Tibial nerve (tissue), 4 donors: ENCODE measurements at places on chromosomes 4 and X. TPM values are rescaled to one million over a fixed set of nuclear protein-coding genes. Genes with fewer than 3 reads are reported as not detected.

The CXCR3 gene
- not detected for total RNA-seq

The NEIL3 gene
- not detected for total RNA-seq

The RTL3 gene
- total RNA-seq: not detected

The SSX3 gene
- total RNA-seq: not detected

The SLC10A6 gene
- 15.6 TPM for total RNA-seq

The EPHA5 gene
- 2.9 TPM for total RNA-seq

The ZNF185 gene
- 17.1 TPM for total RNA-seq

The TEX13B gene
- total RNA-seq: not detected

The MAGEA11 gene
- not detected for total RNA-seq

The DMD gene
- 345 TPM for total RNA-seq

DNA sequence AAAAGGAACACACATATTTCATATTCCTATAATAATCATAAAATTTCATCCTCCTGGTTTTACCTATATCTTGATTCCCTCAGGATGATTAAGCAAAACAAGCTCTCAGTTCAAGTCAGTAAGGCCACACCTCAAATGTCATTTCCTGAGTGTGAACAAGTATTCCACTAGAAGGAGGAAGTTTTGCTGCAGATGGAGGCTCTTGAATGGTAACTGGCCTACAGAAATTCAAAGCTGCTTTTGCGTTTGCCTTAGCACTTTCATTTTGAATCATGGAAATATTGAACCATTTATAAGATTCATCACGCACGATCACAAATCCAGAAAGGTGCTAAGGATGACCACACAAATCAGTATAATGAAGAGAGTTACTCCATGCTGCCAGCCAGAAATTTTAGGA lies 254.4 kb upstream of the CXXC4 start:
- no peak for DNase-seq

- no peak for DNase-seq
These were observed 81.3 kb upstream of the SMARCA5 start for GRCh38 chr4:143432258-143432591.

DNA sequence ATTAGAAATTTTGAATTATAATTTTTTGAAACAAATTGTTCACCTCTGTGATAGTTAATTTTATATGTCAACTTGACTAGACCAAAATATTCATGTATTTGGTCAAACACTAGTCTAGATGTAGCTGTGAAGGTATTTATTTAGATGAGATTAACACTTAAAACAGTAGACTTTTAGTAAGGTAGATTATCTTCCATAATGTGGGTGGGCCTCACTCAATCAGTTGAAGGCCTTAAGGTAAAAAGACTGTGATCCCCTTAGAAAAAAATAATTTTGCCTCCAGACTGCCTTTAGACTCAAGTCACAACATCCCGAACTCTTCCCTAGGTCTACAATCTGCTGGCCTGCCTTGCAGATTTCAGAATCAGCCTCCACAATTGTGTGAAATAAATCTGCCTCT lies 177.3 kb upstream of the PABPC5 start:
- DNase-seq: no peak

DNA sequence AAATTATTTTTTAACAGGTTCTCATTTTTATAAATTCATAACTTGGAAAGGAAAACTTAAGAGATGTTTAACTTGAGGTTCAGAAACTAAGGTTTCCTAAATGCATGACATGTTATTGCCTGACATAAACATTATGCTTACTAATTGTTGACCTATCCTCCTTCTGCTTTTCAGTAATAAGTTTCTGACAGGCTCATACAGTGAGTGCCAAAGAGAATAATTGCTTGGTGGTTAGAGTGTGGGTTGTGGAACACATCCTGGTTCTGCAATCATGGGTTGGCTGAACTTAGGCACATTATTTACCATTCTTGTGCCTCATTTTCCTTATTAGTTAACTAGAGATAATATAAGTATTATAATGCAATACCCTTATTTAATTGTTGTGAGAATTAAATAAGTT lies 56.5 kb downstream of the BMPR1B start:
- no peak for DNase-seq

- no peak for DNase-seq
These were observed 13.0 kb upstream of the RHOXF2 start for GRCh38 chrX:120145295-120145925.

DNA sequence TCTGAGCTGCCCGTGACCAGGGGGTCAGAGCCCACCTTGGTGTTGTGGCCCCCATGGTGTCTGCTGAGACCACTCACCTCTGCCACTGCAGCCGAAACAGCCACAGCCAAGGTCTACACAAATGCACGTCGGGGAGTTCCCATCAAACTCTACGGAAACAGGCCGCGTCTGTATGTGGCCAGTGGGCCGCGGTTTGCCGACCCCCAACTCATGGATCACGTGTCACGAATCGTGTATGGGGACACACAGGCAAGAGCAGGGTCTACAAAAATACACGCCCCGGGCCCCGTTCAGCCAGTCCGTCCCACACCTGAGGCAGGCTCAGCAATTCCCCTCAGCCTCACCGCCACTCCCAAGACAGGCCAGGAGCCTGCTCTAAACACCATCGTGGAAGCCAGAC lies 53.8 kb downstream of the FAM53A start:
- no peak for DNase-seq

GRCh38 chr4:172997217-172997609 lies 171.4 kb upstream of the GALNT7 start:
- no peak for DNase-seq

GRCh38 chr4:6316461-6317003 lies 46.9 kb downstream of the WFS1 start:
- no peak for DNase-seq

- DNase-seq: no peak
These were observed 132.5 kb downstream of the ARHGAP6 start for GRCh38 chrX:11533199-11533651.

- peak; percentile 75 for DNase-seq
These were observed 641 bp upstream of the NCBP2L start for GRCh38 chrX:107776649-107777535.

GRCh38 chr4:151329217-151330007 lies 4.0 kb upstream of the SH3D19 start:
- no peak for DNase-seq

GRCh38 chr4:74475091-74475800 lies 30.3 kb downstream of the AREG start:
- DNase-seq: no peak

GRCh38 chr4:52744588-52744987 lies 6.6 kb downstream of the ERVMER34-1 start:
- no peak for DNase-seq

GRCh38 chr4:110198435-110199416 lies at the start of gene ELOVL6:
TSS of gene ELOVL6 (minus strand) at chr4:110198615. CDS start at chr4:110198335, 280 bp downstream.
- peak; percentile 31 for DNase-seq

DNA sequence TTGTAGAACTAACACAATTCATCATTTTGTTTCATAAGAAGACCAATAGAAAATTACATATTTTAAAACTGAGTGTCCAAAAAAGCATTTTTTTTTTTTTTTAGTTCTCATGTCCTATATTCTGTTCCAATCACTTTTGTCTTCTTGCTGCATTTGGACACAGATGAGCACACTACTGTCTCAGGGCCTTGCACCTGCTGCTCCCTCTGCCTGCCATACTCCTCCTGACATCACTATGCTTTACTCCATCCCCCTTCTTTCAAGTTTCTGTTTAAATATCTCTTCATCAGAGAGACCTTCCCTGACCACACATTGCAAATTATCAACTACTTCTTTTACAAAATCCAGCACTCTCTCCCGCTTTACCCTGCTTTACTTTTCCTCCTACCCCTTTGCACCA lies 230.7 kb upstream of the GK2 start:
- DNase-seq: no peak

DNA sequence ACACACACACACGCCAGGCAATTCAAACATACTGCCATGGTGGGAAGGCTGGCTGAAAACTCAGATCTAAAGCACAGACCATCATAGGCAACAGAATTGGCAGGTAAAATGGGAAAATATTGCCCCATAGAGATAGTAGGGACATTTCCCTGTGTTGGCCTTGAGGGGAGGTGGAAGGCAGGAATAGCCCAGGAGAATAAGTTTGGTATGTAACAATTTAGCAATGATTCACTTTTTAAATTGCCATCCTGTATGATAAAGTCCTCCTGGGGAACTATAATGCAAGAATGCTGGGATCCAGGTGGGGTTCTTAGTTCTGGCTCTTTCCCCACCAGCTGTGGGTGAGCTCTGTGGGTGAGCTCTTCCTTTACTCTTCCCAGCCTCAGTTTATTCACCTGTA lies 51.0 kb downstream of the ATXN3L start:
- no peak for DNase-seq

DNA sequence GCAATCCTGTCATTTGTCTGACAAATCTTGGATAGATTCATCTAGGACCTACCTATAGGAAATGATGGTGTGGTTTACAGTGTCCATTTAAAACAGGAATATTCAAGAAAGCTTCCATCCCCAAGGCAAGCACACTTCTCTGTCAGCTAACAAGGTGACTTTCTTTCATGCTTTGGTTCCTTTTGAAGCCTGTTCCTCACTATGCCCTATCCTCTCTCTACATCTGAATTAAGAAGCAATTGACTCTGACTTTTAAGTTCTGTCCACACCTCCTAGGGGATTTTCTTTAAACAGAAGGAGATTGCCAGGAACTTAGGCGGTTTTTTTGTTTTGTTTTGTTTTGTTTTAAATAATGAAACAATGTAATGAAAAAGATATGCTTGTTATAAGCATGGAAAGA lies 1181.4 kb upstream of the TENM3 start:
- DNase-seq: no peak

- no peak for DNase-seq
These were observed 270.3 kb upstream of the CTSO start for GRCh38 chr4:156223985-156224384.

GRCh38 chrX:113959912-113960626 lies 623.8 kb upstream of the HTR2C start:
- DNase-seq: no peak

DNA sequence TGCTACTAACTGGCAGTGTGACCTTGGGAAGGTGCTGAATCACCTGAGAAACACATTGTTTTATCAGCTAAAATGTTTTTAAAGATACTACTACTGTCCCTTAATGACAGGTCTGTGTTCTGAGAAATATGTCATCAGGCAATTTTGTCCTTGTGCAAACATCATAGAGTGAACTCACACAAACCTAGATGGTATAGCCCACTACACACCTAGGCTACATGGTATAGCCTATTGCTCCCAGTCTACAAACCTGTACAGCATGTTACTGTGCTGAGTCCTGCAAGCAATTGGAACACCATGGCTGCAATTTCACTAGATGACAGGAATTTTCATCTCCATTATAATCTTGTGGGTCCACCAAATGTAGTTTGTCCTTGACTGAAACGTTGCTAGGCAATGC lies 101.3 kb upstream of the GUCY1A1 start:
- DNase-seq: no peak

- no peak for DNase-seq
These were observed 351 bp upstream of the SLC30A9 start for GRCh38 chr4:41989994-41990364.

DNA sequence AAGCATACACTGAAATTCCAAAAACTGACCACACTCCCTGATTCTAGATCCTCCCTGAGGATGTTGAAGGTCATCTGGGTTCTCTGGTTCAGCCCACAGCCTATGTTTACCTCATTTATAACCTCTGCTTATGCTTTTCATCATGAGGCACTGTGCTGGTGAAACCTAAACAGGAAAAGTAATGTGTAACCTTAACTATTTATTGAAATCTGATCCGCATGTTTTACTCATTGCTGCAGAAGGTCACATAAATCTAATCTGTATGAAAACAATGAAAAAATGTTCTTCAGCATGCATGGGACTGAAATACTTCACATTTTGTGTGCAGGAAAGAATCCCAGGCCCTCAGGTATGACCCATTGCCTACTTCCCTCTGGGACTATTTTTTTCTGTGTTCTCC lies 30.3 kb downstream of the UCHL1 start:
- no peak for DNase-seq
